Smooth muscle cell of bladder (primary cell): ENCODE measurements at places on chromosomes 4 and X. TPM values are rescaled to one million over a fixed set of nuclear protein-coding genes. Genes with fewer than 3 reads are reported as not detected.

Gene SLITRK2
- total RNA-seq = not detected in 2 replicates

Gene FAM47A
- not detected in 2 replicates for total RNA-seq

Gene PCDH18
- total RNA-seq = 70.4 and 100 TPM in 2 replicates

Gene PLP1
- under 0.01 and 0.18 TPM in 2 replicates for total RNA-seq

Gene HMGB3
- 7.1 and 12.0 TPM in 2 replicates for total RNA-seq

Gene CABS1
- not detected in 2 replicates for total RNA-seq

Gene TMEM35A
- 3.1 and 3.4 TPM in 2 replicates for total RNA-seq

Gene CLTRN
- 0.18 and 0.28 TPM in 2 replicates for total RNA-seq

Gene CT45A10
- not detected in 2 replicates for total RNA-seq

Gene AFM
- total RNA-seq = not detected in 2 replicates

Gene POU3F4
- not detected in 2 replicates for total RNA-seq

Gene ART3
- total RNA-seq = 0.09 and 0.28 TPM in 2 replicates

Gene SMAD1
- total RNA-seq = 12.5 and 12.7 TPM in 2 replicates

Gene P2RY4
- total RNA-seq = under 0.01 and 0.18 TPM in 2 replicates

Gene EMCN
- total RNA-seq = under 0.01 and 0.65 TPM in 2 replicates

Gene RGN
- 1.8 and 3.3 TPM in 2 replicates for total RNA-seq

Gene PAGE4
- total RNA-seq = not detected in 2 replicates

Gene GYPE
- total RNA-seq = 0.74 and 1.3 TPM in 2 replicates

Gene PRSS12
- total RNA-seq = 34.1 and 62.7 TPM in 2 replicates

Gene SLC9A7
- total RNA-seq = 36.0 and 42.2 TPM in 2 replicates

Gene NDUFA1
- total RNA-seq = 144 and 150 TPM in 2 replicates

Gene DNAAF6
- total RNA-seq = not detected in 2 replicates

Gene NEUROG2
- not detected in 2 replicates for total RNA-seq

Gene NR0B1
- 0.18 TPM in 1 of 2 replicates, not detected in the other for total RNA-seq

Gene BEX3
- 462 and 464 TPM in 2 replicates for total RNA-seq

Gene POLN
- 2.3 and 4.0 TPM in 2 replicates for total RNA-seq

Gene NXF2
- not detected in 2 replicates for total RNA-seq

Gene EBP
- 50.1 and 72.2 TPM in 2 replicates for total RNA-seq

Gene CORIN
- 0.09 TPM in 1 of 2 replicates, not detected in the other for total RNA-seq

Gene SPIN4
- 0.92 and 1.00 TPM in 2 replicates for total RNA-seq

Gene SLC10A3
- total RNA-seq = 11.8 and 22.7 TPM in 2 replicates

Gene ZNF732
- 0.14 and 0.18 TPM in 2 replicates for total RNA-seq

Gene EFHC2
- total RNA-seq = 0.28 and 0.46 TPM in 2 replicates

Gene SRD5A3
- 4.3 and 6.2 TPM in 2 replicates for total RNA-seq

Gene CCDC160
- total RNA-seq = under 0.01 TPM in 1 of 2 replicates, not detected in the other

Gene SH3RF1
- 12.7 and 16.3 TPM in 2 replicates for total RNA-seq

Gene SRPX2
- total RNA-seq = 29.2 and 32.7 TPM in 2 replicates

Gene BLTP1
- 70.2 and 72.7 TPM in 2 replicates for total RNA-seq

Gene TRIM2
- total RNA-seq = 72.0 and 93.4 TPM in 2 replicates

Gene FGB
- total RNA-seq = not detected in 2 replicates

Gene ADAM29
- under 0.01 TPM in 1 of 2 replicates, not detected in the other for total RNA-seq

Gene MAGEA2B
- total RNA-seq = not detected in 2 replicates

Gene JAKMIP1
- total RNA-seq = under 0.01 TPM in 1 of 2 replicates, not detected in the other

Gene GPR50
- not detected in 2 replicates for total RNA-seq

Gene TCEAL6
- not detected in 2 replicates for total RNA-seq

Gene BEND4
- 0.09 TPM in 1 of 2 replicates, not detected in the other for total RNA-seq

Gene FOXR2
- not detected in 2 replicates for total RNA-seq

Gene TECRL
- total RNA-seq = not detected in 2 replicates
